ENCODE measurements at places on chromosomes 3 and 15.
A peak's percentile ranks its signal among the peaks of the same experiment; 100 is the strongest.

DNA sequence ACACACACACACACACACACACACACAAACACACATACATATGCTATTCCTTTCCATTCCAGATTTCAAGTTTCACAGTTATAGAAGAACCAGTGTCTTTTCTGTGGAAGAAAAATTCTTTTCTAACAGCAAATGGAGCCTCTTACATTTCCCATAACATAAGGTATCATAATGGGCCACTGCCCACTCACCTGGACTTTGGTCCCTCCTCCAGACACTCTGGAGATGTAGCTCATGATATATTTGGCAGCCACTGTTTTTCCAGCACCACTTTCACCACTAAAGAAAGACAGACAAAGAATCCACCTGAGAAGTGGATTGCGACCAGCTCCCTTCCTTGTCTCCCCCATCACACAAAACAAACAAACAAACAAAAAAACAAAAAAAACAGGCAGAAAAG lies 29.8 kb downstream of the LDHAL6B start:
- DNase-seq, result no peak

GRCh38 chr3:129556890-129557547 lies 14.0 kb downstream of the H1-8 start:
- DNase-seq, result no peak

- no peak for DNase-seq
Observed at GRCh38 chr3:143529018-143529478, 319.2 kb downstream of the SLC9A9 start.

GRCh38 chr3:195045481-195046210 lies 225.3 kb downstream of the XXYLT1 start:
- no peak for DNase-seq

DNA sequence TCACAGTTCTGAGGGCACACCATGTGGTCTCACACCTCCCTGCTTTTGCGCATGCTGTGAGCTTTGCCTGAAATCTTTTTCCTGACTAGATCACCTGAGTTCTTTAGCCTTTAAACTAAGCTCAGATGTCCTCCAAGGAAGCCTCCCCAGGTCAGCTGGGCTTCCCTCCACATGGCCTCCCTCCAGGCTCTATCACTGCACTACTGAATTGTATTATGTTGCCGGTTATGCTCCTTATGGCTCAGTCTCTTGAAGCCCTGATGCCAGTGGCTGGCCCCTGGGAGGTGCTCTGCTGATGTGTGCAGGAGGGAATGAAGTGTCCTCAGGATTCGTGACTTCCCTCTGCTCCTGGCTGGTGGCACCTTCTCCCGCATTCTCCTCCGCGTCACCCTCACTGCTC lies 93.3 kb upstream of the BLM start:
- no peak for DNase-seq

DNA sequence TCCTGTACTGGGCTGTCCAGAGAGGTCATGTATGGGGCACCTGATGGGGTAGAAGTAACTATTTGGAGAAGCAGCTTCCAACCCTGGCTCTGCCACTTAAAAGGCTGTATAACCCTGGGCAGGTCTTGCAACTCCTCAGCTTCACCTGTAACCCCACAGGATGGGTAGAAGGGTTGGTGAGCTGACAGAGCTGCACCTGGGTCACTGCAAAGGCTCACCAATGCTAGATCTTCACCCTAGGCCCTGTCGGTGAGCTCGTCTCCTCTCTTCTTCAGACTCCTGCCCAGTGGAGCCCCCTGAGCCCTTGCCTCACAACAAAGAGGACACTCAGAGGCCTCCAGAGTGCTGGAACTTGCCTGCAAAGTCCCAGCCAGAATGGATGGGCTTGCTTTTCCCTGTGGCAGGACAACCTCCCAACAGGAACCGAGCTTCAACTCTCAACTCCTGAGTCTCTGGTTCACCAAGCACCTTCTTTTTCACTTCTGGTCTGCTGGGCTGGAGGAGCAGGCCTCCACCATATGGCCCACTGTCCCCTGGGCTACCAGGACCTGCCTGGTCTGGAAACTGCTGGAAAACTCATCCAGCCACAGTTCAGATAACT lies 45.9 kb downstream of the XXYLT1 start:
- no peak for DNase-seq

GRCh38 chr15:96807361-96807760 lies 476.9 kb downstream of the NR2F2 start:
- DNase-seq, result no peak

GRCh38 chr3:168514252-168514651 lies 418.5 kb upstream of the GOLIM4 start:
- no peak for DNase-seq

GRCh38 chr3:153925841-153926514 lies 195.2 kb upstream of the ARHGEF26 start:
- DNase-seq, result no peak

DNA sequence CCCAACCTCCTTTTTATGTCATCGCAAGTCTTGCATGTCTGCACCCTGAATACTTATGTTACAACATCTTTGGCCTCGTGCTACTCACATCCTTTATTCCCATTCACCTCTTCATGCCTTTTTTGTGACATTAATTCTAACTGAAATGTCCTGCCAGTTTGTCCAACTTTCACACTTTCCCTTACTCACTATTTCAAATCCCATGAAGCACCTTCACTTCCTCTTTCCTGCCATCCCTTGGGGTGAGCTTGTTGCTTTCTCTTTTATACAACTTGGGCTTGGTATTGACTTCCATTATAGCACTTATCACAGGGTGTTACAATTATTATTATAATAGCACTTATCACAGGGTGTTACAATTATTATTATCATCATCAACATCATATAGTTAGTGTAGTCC lies 496.3 kb downstream of the NLGN1 start:
- no peak for DNase-seq

DNA sequence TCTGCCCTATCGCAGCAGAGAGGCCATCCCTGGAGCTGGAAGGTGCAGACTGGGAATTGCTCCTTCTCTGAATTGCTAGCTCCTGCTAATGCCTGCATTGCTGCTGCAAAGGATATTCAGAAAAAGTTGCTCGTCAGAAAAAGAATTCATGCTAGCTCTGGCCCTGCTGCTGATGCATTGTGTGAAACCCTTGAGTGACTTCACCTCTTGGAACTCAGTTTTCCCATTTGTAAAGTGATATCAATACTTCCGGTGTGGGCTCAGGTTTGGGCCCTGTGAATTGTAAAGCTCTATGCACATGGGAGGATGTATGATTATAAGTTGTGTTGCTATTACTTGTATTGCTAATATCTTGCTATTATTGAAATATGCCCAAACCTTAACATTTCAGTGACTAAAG lies 11.4 kb downstream of the SQOR start:
- no peak for DNase-seq

DNA sequence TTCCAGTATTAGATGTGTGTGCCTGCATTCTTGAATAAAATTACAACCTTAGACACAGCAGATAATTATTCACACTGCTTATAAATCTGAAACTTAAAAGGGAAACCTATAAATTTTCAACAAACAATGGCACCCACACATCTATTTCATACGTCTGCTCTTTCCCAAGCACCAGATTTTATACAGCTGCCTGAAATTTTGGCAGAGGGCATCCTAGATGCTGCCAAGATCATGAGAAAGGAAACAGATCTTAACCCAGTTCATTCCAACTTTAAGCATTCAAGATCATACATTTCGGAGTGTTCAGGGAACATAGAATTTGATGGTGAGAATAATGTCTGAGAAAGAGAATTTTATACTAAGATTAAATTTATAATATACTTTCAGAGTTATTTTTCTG lies 53.1 kb downstream of the CLDN1 start:
- no peak for DNase-seq

GRCh38 chr3:72892081-72892775 lies 4.4 kb downstream of the GXYLT2 start:
- DNase-seq, result no peak

DNA sequence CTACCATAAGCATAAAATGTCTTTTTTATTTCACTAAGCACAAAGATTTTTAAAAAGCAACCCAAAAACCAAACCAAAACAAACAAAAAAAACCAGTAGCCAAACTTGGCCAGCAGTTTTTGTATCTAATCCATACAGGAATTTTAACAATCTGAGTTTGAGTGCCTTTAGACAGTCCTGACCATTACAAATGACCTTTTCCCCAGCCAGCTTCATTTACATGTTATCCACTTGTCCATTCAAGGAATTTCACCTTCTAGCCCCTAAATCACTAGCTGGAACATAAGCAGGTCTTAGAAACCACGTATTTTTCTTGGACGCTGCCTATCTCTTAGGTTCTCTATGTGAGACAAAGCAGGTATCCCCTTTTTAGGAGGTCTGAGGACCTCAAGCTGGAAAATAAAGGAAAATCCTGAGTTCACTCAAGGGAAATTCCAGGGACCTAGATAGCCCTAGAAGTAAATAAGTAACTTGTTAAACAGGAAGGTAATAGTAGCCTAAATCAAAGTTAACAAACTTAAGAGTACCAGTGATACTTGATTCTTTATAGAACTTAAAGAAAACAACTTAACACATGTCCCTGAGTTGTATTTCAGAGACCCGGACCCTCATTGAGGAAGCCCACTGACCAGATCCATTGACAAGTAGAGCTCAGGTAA lies 34.2 kb downstream of the CIP2A start:
- DNase-seq, result no peak

DNA sequence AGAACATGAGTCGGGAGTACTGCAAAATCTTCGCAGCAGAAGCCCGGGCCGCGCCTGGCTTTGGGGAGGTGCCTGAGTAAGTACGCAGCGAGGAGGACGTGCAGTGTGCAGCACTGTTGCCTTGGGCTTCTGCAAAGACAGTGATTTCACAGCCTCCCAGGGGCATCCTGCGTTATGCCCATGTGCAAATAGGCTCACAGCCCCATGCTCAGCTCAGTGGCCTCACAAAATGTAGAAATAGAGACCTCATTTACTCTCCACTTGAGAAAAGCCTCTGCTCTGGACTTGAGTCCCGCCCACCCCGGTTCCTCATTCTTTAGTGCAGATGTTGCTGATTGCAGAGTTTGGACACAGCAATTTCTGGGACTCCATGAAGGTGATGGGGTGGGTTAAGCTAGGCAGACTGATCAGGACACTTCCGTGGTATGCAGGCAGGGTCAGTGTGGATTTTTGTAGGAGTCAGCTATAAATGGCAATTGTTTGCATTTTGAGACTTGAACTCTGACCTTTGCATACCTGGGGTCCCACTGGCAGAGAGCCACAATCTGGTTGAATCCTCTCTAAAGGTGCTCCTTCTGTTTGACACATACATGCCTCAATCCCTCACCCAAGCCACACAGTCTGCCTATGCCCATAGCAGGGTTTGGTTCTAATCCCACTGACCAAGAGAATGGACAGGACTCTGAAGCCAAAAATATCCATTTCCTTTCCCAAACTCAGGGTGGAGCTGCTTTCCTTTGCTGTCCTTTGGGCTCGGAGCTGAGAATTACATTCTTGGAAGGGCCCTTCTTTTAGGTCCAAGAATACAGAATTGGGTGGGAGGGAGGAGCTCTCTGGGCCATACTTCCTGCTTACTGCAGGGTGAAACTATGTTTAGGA lies 20.7 kb upstream of the SLC28A1 start:
- no peak for DNase-seq

GRCh38 chr3:147449669-147450068 lies 40.5 kb downstream of the ZIC1 start:
- no peak for DNase-seq

DNA sequence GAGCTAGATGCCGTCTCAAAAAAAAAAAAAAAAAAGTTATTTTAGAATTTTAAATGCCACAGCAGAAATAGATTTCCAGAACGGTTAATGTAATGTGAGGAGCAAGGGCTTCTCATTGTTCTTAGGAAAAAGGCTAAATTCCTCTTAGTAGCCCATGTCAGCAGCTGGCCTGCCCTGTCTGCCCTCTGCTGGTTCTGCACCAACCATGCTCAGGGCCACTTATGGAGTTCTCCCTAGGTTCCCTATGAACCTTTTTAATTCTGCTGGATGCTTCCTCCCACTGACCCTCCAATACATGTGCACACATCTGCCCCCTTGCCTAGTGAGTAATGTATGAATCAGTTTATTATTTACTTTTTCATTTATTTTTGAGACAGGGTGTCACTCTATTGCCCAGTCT lies 32.2 kb upstream of the DPPA4 start:
- no peak for DNase-seq

DNA sequence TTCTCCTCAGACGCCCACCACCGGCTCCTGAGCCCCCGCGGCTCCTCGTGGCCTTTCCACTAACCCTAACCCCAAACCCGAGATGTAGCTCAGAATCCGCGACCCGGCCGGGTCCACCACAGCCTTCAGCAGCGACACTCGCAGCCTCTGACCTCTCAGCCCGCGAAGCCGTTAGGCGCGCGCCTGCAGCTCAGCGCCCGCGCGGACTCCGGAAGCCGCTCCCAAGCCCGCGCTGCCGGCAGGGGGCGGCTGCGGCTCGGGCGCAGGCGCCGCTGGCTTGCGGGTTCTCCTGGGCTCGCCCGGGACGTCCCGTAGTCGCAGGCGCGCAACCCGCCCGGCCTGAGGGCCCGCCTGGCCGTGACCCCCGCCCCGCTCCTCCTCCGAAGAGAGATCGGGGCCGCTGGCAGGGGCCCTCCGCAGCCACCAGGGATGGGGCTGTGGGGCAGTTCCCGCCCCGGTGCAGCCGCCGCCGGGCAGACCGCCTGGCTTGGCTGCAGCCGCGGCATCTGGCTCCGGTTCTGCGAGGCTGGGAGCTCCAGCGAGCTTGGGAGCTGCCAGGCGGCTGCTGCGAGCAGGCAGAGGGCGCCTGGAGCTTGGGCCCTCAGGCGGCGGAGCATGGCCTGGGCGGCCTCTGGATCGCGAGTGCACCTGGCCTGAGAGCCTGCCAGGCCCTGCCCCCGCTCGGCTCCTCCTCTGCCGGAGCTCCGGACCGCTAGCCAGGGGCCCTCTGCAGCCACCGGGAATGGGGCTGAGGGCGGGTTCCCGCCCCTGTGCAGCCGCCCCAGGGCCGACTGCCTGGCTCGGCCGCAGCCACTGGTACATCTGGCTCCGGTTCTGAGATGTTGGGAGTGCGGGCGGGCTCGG lies 120.7 kb downstream of the LMLN start:
- DNase-seq, result peak; percentile 57

GRCh38 chr3:126130081-126130855 lies 46.3 kb upstream of the SLC41A3 start:
- DNase-seq, result no peak

DNA sequence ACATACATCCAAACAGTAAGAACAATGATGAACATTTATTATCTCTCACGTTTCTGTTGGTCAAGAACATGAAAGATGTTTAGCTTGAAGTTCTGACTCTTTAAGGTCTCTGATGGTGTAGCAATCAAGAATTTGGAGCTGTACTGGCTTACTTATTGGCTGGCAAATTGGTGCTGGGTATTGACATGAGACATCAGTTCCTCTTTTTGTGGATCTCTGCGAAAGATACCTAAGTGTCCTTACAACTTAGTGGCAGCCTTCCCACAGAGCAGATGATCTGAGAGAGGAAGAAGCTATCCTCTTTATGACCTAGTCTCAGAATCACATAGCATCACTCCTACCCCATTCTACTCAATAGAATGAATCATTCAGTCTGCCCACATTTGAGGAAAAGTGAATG lies 309.8 kb upstream of the DCBLD2 start:
- no peak for DNase-seq

DNA sequence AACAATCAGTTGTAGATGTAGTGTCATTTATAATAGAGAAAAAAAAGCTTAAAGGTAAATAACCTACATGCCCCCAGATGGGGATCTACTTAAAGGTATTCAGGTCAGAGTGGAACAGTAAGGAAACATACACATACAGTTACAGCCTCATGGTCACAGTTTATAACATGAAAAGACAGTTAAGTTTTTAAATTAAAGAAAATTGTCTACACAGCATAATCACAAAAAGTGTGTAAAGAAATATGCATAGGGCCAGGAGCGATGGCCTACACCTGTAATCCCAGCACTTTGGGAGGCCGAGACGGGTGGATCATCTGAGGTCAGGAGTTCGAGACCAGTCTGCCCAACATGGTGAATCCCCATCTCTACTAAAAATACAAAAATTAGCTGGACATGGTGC lies 6.8 kb downstream of the RHOV start:
- DNase-seq, result no peak

GRCh38 chr3:114471478-114471877 lies 177.7 kb downstream of the TIGIT start:
- no peak for DNase-seq
